ENCODE measurements at places on chromosomes 3 and 15.

DNA sequence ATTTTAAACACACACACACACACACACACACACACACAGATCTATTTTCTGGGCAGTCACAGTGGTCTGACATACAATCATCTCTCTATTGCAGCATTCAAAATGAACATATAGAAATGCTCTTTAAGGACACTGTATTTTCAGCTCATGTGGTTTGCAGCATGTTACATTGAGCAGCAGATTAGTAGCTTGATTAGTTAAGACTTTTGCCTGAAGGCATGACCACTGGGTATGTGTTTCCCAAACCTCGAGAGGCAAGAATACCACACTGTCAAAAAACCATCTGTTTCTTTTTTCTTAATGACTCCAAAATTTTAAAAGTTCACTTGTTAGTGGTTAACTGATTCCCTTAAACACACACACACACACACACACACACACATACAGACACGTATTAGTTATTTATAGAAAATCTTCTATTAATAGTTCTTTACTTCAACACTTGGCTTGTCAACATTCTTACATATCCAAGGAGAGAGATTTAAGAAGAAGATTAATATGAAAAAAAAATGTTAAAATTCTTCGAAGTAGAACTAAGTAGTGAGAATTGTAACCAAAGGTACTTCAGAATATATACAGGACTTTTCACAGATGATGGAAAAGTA lies 518.2 kb downstream of the CADM2 start:
- no peaks in the 10 kb centered on the region for H3K4me1 ChIP-seq
- no peak for DNase-seq
- H3K36me3 ChIP-seq: no peaks in the 10 kb centered on the region

GRCh38 chr15:69505956-69506556 lies 53.4 kb downstream of the RPLP1 start:
- no peak overlapping the region for H3K27ac ChIP-seq
- no peak for DNase-seq
- H3K36me3 ChIP-seq: no peaks in the 10 kb centered on the region
- peaks cover 48% of the 10 kb centered on the region for H3K27me3 ChIP-seq
- no peak overlapping the region for H3K4me3 ChIP-seq

DNA sequence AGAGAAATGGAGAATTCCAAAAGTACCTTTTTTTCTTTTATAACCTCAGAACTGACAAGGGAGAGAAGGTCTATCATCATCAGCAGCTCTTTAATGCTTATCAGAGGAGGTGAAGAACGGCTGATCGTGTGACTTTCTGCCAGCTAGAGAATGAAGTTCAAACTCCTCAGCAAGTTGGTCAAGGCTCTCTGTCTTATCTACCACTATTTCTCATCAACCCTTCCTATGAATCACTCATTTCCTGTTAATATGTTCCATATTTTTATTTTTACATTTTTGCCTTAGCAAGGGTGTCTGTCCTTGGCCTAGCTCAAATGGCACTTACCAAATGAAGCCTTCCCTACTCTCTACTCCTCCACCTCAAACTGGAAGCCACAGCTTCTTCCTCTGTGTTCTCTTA lies 73.1 kb upstream of the TSPAN3 start:
- peaks cover 3% of the 10 kb centered on the region for H3K36me3 ChIP-seq
- peak; percentile 59 for DNase-seq
- H3K4me1 ChIP-seq: peaks cover 25% of the 10 kb centered on the region

DNA sequence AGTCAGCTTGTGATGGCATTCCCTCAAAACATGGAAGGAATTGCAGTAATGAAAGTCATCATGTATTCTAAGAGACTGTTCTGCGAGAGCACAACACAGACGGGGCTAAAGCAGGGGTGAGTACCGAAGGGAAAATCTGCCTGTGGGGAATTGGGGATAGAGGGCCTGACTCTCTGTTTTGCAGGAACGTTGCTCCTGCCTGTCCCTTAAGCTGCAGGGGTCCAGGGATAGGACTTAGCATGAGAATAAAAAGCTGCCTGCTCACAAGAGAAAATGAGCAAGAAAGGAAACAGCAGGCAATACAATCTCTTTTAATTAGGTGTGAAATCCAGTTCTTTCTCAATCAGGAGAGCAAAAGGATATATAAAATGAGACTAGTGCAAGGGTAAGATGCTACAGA lies 62.2 kb downstream of the TIGIT start:
- no peak overlapping the region for H3K27ac ChIP-seq
- DNase-seq: no peak
- H3K4me1 ChIP-seq: no peaks in the 10 kb centered on the region
- no peak overlapping the region for H3K4me3 ChIP-seq
- peaks cover 8% of the 10 kb centered on the region for H3K36me3 ChIP-seq

GRCh38 chr3:38396239-38396638 lies 49.7 kb downstream of the XYLB start:
- no peak overlapping the region for H3K4me3 ChIP-seq
- H3K4me1 ChIP-seq: no peaks in the 10 kb centered on the region
- H3K27ac ChIP-seq: no peak overlapping the region
- H3K36me3 ChIP-seq: peaks cover 7% of the 10 kb centered on the region
- DNase-seq: no peak
- no peaks in the 10 kb centered on the region for H3K27me3 ChIP-seq
